ENCODE measurements at places on chromosomes 7 and 10.
A peak's percentile ranks its signal among the peaks of the same experiment; 100 is the strongest.

DNA sequence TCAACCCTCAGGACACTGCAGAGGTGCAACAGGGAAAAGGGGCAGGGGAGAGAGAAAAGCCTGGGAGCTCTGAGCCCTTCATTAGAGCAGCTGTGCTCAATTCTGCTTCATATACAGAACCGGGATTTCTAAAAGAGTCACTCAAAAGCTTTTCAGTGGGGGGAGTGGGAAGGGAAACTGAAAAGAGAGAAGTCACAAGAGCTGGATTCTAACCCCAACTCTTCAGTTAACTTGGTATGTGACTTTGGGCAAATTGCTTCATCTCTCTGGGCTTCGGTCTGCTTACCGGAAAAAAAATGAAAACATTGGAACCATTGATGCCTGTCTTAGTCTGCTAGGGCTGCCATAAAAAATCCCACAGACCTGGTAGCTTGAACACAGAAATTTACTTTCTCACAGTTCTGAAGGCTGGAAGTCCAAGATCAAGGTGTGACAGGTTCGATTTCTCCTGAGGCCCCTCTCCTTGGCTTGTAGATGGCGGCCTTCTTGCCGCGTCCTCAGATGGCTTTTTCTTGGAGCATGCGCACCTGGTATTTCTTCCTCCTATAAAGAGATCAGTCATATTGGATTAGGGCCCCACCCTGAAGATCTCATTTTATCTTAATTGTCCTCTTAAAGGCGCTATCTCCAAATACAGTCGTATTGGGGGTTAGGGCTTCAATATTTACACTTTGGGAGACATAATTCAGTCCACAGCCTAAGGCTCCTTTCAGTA is 118.3 kb upstream of the KMT2E start:
- no peak for DNase-seq

GRCh38 chr10:62025901-62026879 is 124.7 kb downstream of the ARID5B start:
- no peak for DNase-seq

DNA sequence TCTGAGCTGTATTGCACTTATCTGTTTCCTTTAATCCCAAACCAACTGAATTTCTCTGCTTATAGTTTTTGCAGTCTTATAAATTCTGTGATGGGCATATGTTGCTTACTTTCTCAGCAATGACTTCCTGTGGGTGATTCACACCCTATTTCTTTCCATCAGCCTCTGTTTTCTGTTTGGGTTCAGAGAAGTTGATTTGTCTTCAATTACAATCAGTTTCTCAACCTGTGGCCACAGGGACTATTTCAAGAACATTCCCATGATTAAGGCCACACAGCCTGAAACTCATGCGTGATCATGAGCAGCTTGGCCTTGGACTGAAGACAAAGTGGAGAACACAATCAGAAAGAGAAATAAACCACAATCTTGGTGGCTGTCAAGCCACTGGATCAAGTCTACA is 1174.6 kb upstream of the C7orf33 start:
- no peak for DNase-seq

- DNase-seq: peak; percentile 82
These were observed 8.0 kb upstream of the HSPB1 start for GRCh38 chr7:76294344-76295024.

DNA sequence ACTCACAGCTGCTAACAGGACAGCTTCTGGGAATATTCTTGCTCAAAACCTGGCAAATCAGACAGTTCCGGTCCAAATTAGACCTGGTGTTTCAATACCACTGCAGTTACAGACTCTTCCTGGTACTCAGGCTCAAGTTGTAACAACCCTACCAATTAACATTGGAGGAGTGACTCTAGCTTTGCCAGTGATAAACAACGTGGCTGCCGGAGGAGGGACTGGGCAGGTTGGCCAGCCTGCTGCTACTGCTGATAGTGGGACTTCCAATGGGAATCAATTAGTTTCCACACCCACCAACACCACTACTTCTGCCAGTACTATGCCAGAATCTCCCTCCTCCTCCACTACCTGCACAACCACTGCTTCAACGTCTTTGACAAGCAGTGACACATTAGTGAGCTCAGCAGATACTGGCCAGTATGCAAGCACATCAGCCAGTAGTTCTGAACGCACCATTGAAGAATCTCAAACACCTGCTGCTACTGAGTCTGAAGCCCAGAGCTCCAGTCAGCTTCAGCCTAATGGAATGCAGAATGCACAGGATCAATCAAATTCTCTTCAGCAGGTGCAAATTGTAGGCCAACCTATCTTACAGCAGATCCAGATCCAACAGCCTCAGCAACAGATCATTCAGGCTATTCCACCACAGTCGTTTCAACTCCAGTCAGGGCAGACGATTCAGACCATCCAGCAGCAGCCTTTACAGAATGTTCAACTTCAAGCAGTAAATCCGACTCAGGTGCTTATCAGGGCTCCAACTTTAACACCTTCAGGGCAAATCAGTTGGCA is 2.1 kb downstream of the SP4 start:
- DNase-seq: peak; percentile 66

GRCh38 chr10:69749178-69750010 is 52.3 kb upstream of the COL13A1 start:
- DNase-seq: no peak

DNA sequence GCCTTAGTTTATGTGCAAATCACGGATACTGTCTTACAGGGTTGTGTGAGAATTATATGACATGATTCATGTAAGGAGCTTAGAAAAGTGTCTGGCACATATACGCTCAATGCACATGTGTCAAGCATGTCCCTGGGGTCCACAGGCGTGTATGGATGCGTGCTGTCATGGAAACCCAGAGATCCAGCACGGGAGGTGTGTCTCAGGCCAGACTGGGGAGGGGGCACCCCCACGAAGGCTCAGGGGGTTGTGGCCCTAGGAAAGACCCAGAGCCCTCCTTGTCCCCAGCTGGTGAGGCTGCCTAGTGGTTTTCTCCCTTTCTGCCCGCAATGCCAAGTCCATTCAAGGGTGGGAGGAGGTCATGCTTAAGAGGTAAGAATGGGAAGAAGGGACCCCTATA is 9.1 kb downstream of the BTBD16 start:
- no peak for DNase-seq

DNA sequence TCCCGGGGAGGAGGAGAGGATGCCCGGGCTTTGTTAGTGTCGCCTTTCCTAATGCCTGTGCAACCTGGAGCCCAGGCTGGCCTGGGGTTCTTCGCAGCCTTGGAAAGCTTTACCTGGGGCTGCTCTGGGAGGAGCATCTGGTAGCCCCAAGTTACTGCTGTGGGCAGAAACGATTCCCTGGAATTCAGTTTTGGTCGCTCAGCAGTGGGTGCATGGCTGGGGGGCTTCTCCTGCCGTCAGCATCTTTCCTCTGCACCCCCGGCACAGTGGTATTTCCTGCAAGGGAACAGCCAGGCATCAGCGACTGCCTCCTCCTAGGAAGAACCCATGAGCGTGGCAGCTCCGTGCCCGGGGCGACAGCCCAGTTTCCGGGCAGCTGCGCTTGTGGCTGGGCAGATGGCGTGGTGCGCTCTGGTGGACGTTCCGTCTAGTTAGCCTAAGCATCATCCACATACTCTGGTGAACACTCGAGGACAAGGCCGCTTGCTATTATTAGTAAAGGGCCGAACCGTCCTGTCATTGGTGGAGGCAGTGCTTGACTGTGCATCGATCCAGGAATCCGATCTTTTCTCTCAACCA is 107.0 kb upstream of the BTBD16 start:
- no peak for DNase-seq

DNA sequence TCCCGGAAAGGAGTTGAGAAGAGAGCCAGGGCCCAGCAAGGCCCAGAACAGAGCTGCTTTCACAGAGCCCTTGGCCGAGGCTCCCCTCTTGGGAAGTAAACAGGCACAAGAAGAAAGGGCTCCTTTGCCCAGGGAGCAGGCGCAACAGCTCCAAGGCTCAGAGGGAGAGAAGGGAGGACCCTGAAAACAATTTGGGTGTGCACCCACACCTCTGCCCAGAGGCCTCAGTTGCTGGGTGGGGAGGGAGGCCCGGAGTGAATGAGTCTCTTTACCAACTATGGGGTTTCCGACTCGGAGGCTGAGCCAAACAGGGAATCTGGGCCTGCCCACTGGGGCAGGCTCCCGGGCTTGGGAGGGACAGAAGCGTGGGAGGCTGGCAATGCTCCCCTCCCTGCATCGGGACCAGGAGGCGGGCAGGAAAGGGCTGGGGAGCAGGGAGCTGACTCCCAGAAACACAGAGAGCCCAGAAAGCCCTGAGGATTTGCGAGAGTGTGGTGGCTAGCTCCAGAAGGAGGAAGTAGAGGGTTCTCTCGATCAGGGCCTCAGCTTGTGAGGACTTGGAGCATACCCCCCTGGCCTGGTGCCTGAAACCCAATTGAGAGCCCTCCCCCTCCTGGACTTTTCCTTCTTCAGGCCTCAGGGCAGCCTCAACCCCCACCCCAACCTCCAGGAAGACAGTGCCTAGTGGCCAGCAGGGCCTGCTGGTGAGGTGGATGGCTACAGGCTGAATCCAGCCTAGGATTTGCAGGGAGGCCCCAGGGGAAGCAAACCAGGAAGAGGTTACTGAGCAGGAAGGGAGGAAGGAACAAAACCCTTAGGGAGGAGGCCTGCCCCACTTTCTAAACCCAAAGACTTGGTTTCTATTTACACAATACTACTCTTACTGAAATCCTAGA is 6.2 kb downstream of the C10orf105 start:
- peak; percentile 57 for DNase-seq

DNA sequence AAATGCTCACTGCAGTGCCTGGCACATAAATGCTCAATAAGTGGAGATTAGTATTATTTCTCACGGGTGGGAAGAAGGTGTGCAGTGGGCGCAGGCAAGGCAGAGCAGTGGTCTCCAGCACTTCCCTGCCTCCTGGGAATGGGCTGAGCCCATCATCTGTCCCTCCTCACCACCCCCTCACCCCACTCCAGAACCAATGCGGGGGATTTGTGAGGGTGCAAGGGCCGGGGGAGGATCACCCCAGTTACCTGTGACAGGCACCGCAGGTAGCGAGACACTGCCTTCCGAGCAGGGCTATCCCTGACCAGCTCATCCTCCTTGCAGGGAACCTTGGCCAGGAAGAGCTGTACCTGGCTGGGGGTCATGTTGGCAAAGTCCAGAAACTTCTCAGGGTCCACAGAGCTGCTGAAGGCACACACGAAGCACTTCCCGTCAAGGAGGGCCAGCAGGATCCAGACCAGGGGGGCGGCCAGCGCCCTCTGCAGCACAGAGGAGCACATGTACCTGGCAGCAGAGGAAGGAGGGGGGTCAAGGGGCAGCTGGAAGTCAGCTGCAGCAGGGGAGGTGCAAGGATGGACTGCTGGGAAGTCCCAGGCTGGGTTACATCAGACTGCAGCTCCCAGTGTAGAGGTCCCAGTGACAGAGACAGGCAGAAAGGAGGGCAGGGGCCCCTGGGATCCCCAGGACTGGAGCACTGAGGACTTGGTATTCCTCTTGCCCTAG is 2.8 kb downstream of the CALHM3 start:
- no peak for DNase-seq

DNA sequence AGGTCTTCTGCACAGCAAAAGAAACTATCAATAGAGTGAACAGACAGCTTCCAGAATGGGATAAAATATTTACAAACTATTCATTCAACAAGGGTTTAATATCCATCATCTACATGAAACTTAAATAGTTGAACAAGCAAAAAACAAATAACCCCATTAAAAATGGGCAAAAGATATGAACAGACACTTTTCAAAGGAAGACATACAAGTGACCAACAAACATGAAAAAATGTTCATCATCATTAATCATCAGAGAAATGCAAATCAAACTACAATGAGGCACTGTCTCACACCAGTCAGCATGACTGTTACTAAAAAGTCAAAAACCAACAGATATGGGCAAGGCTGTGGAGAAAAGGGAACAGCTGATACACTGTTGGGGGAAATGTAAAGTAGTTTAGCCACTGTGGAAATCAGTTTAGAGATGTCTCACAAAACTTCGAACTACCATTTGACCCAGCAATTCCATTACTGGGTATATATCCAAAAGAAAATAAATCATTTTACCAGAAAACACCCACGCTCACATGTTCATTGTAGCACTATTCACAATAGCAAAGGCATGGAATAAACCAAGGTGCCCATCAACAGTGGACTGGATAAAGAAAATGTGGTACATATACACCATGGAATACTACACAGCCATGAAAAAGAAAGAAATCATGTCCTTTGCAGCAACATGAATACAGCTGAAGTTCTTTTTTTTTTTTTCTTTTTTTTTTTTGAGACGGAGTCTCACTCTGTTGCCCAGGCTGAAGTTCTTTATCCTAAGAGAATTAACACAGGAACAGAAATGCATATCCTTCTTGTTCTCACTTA is 172.6 kb downstream of the KLF6 start:
- no peak for DNase-seq

DNA sequence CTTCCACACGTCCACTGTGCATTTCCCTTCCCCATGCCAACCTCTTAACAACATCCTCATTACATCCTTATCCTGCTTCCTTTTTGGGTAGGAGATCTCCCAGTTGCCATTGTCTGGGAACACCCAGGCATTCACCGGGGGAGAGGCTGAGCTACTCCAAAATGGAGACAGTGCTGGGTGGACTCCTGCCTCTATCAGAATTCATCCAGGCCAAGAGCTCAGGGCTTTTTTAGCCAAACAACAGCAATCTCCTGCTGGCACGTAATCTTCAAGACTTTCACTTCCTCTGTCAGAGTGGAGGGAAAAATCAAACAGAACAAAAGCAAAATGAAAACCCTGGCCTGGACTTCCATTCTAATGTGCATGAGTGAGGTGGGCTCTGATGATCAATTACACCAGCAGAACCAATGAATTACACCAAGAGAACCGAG is 245.0 kb downstream of the PRPF18 start:
- no peak for DNase-seq

DNA sequence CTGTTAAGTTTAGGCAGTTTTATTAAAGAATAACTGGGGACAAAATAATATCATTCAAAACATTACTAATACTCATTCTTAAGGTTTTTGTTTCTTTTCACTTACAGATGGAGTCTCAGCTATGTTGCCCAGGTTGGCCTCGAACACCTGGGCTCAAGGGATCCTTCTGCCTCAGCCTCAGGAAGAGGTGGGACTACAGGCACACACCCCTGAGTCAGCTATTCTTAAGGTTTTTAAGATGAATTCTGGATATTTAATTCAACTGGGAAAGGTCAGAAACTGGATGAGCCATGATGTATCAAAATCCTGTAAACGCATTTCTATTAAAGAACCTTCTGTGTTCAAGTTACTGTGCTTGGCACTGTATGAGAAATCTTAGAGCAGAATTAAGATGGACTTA is 3.5 kb downstream of the OAT start:
- peak; percentile 36 for DNase-seq

All from erythroblast (primary cell).